ENCODE measurements at places on chromosomes 7 and 10.
A peak's percentile ranks its signal among the peaks of the same experiment; 100 is the strongest.

DNA sequence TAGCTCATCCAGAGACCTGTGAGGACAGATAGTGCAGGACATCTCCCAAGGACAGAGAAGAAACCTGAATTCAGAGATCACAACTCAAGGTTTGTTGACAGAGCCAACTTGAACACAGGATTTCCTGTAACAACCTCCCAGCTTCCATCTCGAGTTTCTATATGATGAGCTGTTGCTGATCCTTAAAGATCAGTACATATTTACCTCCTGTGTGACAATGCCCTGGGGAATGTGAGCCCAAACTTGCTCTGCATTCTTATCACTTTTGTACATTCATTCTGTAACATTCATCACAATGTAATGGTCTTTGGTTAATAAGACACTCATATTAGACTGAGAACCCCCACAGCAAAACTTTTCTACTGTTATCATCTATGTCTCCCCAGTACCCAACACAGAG, 468.6 kb downstream of the XPNPEP1 start:
- peak; percentile 38 for DNase-seq

- DNase-seq, result no peak
Observed at GRCh38 chr10:117718986-117719920, 176.7 kb downstream of the EMX2 start.

DNA sequence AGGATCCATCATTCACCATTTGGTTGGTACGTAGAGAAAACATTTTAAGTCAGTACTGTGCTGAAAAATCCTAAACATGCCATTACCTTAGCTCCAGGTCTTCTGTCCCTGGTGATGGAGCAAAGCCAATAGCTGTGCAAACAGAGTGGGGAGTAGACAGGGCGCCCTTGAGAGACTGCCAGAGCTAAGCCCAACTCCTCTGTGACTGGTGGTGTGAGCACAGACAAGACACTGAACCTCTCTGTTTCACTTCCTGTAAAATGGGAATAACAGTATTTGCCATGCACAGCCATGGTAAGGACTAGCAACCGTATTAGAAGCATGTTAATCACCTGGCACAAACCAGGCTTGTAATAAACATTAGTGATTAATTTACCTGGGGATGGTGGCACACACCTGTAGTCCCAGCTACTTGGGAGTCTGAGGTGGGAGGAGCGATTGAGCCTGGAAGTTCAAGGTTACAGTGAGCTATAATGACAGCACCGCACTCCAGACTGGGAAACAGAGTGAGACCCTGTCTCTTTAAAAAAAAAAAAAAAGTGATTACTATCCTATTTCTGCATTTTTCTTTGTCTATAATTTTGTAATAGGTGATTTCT, 28.7 kb downstream of the LYZL1 start:
- DNase-seq, result no peak

- DNase-seq, result no peak
Observed at GRCh38 chr7:1948301-1948796, 278.3 kb downstream of the ELFN1 start.

DNA sequence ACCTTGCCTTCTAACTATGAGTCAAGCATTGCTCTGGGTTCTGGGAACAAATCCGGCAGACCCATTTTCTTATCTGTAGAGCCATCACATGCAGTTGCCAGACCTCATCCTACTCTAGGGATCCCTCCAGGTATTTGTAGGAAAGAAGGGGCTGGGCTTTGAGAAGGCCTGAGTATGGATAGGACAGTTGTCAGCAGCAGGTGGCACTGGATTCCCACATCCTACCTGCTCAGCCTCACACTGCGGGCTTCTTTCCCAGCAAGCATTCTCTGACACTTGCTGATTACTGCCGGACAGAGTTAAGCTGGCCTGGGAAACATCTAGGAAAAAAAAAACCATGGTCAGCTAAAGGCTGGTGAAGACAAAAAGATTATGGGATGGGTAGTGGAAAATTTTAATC, 224.1 kb downstream of the CCSER2 start:
- DNase-seq, result no peak
